ENCODE measurements at places on chromosomes 16 and 17.

DNA sequence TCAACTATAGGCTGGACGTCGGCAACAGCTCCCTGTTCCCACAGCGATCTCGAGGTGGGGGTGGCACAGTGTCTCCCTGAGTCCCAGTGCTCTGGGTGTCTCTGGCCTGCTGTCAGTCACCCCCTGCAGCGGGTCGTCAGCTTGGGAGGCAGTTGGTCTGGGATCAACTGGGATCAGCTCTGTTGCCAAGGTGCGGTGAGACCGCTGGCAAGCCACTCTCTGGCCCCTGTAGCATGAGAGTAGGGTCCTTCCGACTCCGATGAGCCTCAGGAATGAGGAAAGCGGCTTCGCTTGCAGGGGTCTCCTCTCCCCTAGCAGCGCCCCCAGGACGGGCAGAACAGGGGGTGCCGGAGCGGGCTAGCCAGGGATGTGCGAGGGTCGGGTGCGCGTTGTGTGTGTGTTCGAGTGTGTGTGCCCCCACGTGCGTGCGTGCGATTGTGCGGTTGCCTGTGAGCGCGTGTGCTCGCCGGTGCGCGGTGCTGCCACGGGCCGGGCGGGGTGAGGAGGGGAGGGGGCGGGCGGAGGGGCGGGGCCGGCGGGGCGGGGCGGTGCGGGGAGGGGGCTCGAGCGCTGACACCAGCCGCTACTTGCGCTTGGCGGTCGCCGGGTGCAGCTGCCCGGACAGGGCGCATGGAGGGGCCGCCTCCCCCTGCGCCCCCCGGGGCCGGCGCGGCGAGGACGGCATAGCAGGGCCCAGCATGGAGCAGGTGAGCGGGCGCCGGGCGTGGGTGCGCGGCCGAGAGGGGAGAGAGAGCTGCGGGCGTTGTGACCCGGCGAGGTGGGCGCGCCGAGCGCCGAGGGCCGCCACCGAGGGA, 9.4 kb upstream of the ARHGAP23 start:
- DNase-seq: no peak

DNA sequence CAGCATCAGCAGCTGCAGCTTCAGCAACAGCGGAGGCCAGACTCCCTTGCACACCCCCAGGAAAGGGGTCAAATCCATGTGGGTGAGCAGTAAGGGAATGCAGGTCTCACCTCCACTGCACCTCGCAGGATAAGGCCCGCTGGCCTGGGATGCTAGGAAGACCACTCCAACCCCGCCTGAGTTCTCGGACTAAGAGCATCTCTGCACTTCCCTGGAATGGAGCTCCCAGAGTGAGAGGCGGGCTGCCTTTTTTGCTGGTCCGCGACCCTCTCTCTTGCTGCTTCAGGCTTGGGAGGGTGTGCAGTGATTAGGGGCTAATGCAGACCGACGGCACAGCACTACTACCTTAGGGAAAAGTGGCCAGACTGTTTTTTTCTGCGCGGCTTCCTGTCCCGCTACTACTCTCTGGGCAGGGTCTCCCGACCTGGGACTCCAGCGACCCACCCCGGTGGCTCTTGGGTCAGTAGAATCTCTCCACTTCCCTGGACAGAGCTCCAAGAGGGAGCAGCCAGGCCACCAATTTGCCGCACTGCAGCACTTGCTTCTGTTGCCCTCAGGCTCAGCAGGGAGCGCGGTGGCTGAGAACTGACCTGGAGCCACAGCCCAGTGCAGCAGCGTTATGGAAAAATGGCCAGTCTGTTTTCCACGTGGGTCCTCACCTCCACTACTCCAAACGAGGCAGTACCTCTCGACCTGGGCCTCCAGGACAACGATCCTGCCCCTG, 480.4 kb downstream of the CDH8 start:
- no peak for DNase-seq

GRCh38 chr17:35545150-35545549, 7.7 kb upstream of the SLFN12L start:
- no peak for DNase-seq

GRCh38 chr16:75572864-75573542, 6.8 kb downstream of the GABARAPL2 start:
- no peak for DNase-seq

GRCh38 chr16:81431554-81432353, 12.9 kb upstream of the CMIP start:
- no peak for DNase-seq

GRCh38 chr17:81200695-81201580, 21.8 kb downstream of the CEP131 start:
- no peak for DNase-seq

DNA sequence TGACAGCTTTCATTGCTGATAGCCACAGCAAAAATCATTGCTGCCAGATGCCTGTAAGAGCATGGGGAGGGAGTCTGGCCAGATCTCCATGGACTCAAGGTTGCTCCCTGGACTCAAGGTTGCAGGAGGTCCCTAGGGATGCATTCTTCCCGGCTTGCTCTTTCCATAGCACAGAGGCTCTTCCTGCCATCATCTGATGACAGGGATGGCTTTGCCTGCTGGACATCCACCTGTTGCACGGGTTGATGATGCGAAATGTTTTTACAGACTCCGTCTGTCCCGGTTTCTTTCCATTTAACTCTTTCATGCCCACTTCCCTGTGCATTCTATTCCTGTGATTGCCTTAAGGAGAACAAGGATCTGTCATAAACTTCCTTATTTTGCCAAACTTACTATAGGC, 115.6 kb upstream of the HSBP1 start:
- no peak for DNase-seq

DNA sequence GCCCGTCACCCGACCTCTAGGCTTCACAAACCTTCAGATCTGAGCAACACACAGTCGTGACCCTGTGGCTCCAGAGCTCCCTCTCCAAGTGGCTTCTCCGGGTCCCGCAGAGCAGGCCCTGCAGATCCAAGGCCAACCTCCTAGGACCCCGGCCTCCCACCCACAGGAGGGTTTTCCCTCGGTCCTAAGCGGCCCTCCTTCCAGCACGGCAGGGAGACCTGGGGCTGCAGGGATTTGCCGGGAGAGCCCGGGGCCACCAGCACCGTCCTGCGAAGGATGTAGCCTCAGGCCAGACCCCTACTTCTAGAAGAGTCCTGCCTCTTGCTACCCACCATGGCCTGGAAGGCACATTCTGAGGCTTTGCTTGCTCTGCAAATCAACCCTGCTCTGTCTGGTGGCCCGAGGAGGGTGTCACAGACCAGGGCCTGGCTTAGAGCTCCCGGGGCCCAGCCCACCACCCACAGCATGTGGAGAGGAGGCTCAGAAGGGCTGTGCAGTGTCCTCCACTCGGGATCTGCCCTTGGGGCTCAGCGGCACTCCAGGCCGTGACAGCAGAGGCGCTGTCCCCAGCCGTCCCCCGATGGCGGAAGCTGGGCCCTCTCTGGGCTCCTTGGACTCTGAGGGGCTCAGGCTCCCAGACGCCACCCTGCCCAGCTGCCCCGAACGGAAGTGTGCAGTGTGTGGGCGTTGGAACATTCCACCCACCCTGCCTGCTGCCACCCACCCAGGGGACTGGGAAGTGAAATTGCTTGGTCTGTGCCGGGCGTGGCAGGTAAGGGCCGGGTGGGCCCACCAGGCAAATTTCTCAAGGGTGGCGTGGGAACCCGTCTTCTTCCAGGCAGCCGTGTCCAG, 28.8 kb upstream of the ACSF3 start:
- no peak for DNase-seq

- DNase-seq: no peak
These were observed 573.5 kb downstream of the WWOX start for GRCh38 chr16:78672779-78673556.

GRCh38 chr16:1919327-1919998, 1.2 kb upstream of the HS3ST6 start:
- no peak for DNase-seq

DNA sequence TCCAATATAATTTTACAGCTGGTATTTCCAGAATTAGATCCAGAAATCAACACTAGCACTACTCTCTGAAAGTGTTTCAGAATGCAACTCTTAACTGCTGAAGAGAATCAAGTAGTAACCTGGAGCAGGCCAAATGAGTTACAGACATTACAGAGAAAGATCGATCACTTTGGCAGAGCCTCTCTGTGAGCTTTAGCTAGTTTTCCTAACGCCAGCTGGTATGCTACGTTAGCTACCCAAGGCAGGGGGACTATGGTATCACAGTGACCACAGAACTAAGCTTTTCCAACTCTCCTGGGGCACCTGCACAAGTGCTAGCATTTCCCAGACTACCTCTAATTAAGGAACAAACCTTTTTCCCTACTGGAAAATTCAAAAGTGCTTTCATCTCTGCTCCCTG, 30.4 kb downstream of the TRAF4 start:
- DNase-seq: no peak

DNA sequence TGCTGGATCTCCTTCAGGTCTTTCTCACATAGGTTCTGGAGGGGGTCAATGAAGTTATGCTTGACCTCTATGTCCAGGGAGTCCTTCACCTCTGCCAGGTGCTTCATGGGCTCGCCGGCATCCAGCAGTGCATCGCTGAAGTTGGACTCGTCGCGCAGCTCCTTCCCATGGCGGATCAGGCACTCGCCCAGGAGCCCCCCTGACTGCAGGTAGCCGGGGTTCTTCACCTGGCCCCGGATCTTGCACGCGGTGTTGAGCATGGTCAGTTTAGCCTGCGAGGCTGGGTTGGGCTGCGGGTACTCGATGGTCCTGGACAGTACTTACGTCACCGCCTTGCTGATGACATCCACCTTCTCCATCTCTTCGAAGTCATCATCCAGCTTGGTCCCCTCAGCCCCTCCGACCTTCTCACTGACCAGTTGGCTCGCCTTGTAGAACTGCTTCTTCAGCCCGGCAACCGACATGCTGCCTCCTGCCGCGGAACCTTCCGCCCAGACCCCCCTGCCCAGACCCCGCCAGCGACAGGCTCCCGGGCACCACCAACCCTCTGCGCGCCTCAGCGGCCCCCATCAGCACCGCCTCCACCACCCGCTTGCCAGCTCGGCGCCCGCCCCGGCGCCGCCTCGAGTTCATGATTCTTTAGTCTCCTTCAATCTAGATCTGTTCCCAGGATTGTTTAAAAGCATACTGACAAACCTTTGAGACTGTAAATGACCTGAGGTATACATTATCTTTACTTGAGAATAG, 99.8 kb downstream of the KPNA2 start:
- DNase-seq: no peak

- DNase-seq: no peak
These were observed 184.8 kb upstream of the GSE1 start for GRCh38 chr16:85428168-85428898.

DNA sequence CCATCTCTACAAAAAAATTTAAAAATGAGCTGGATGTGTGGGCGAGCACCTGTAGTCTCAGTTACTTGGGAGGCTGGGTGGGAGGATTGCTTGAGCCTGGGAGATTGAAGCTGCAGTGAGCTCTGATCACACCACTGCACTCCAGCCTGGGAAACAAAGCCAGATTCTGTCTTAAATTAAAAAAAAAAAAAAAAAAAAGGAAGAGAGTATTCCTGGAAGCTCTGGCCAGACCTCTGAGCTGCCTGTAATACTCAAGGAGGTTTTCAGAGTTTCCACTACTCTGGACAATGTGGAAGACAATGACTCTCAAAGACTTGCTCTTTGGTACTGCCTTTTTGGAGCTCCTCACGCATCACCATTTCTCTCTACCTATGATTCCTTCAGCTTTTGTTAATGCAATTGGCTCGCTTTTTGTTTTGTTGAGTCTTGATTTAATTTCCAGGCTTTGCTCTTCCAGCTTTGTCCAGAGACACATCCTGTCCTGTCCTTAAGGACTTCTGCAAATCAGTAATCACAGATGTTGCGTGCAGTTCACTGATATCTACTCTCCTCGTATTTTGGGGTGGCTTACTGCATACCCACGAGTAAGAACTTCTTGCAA, 10.8 kb downstream of the CHD9 start:
- DNase-seq: no peak

- DNase-seq: no peak
These were observed 47.6 kb downstream of the ABCA9 start for GRCh38 chr17:69012895-69013805.

DNA sequence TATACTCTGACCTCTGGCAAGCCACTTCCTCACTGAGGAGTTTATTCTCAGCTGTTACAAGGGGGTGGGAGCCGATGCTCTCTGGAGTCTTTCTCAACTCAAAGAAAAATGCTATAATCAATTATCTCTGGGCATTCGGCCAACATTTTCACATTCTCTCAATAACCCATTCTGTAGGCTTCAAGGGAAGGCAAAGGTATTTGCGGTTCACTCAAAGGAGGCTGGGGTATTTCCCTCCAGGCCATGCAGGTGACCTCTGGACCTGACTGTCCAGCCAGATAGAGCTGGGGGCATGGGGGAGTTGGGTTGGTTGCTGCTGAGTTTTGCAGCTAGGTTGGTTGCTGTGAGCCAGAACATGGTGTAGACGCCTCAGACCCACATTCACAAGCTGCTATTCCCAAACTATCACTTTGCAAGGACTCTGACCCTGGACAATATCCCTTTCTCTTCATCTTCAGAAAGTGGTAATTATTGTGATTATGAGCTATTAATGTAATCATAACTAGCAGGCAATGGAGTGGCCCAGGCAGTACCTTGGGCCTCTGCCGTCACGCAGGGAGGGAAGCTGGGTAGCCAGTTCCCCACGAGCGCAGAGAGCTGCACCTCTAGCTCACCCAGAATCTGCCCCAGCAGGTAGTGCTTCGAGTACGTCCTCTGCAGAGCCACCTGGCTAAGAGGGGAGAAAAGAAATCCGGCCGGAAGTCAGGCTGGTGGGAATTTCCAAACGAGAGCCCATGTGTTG, 42.1 kb downstream of the AIPL1 start:
- no peak for DNase-seq

- no peak for DNase-seq
These were observed 40.6 kb downstream of the IKZF3 start for GRCh38 chr17:39823407-39824054.

GRCh38 chr16:49332589-49333258, 40.9 kb upstream of the C16orf78 start:
- no peak for DNase-seq

GRCh38 chr17:67068999-67069398, 24.6 kb downstream of the CACNG1 start:
- DNase-seq: no peak

- peak; percentile 78 for DNase-seq
These were observed 211.5 kb downstream of the CDH11 start for GRCh38 chr16:64910356-64910755.

- no peak for DNase-seq
These were observed 138.1 kb downstream of the TRIM37 start for GRCh38 chr17:58968426-58969061.

- no peak for DNase-seq
These were observed 8.6 kb downstream of the C16orf96 start for GRCh38 chr16:4564661-4565267.

DNA sequence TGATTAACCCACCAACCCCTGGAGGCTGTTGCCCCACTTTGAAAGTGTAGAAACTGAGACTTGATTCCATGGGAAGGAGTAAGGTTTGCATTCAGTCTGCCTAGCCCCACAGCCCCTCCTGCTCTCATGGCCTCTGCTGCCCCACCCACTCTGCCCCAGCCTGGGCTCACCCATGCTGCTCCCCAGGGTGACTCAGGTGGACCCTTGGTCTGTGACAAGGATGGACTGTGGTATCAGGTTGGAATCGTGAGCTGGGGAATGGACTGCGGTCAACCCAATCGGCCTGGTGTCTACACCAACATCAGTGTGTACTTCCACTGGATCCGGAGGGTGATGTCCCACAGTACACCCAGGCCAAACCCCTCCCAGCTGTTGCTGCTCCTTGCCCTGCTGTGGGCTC, 6.5 kb downstream of the PRSS41 start:
- DNase-seq: no peak

- DNase-seq: no peak
These were observed 165.1 kb downstream of the PHKB start for GRCh38 chr16:47626246-47626645.

- no peak for DNase-seq
These were observed 10.2 kb downstream of the SOX8 start for GRCh38 chr16:991773-992172.
